ENCODE measurements at places on chromosomes 6 and 20.

DNA sequence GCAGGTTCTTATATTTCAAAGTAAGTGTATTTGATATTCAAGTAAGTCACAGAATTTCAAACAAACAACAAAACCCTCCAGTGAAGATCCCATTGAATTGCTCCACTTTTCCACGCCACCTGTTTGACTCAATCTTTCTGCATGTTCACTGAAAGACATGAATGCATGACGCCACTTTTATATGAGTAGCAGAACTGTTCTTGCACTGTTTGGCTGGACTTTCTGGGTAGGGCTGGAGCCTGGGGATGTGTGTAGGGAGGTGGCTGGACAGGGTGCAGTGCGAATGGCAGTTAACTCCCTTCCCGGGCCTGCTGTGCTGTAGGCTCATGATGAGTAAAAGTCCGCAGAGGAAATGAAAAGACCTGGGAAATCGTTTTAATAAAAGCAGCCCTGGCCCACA is 39.7 kb downstream of the IL20RA start:
- no peaks in the 10 kb centered on the region for H3K4me1 ChIP-seq
- H3K36me3 ChIP-seq, result no peaks in the 10 kb centered on the region
- H3K4me3 ChIP-seq, result no peak overlapping the region
- no peak for DNase-seq
- H3K27ac ChIP-seq, result no peak overlapping the region

DNA sequence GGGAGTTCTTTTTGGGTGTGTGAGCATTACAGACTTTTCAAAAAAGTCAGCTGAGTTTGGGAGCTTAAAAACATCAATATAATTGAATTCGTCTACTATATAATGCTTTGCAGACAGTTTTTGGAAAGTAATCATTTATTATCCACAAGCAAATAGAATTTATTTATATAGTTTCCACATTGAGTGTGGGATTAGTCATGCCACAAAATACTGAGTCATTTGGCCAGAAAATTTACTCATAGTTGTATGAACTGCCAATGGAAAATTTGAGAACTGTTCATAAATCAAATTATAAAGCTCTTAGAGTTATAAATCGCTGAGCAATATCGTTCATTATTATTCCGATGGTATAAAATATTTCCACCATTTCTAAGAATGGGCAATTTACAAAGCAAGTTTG is 5.0 kb downstream of the BEND6 start:
- no peak overlapping the region for H3K27ac ChIP-seq
- no peak for DNase-seq
- H3K4me3 ChIP-seq, result no peak overlapping the region
- H3K27me3 ChIP-seq, result peaks cover 52% of the 10 kb centered on the region
- no peaks in the 10 kb centered on the region for H3K36me3 ChIP-seq
- peaks cover 9% of the 10 kb centered on the region for H3K4me1 ChIP-seq

- no peaks in the 10 kb centered on the region for H3K36me3 ChIP-seq
- peaks cover 72% of the 10 kb centered on the region for H3K4me1 ChIP-seq
- H3K27me3 ChIP-seq, result peaks cover 16% of the 10 kb centered on the region
- DNase-seq, result no peak
- H3K27ac ChIP-seq, result peak overlapping the region; percentile 55
These were observed 3.7 kb upstream of the MMP9 start for GRCh38 chr20:46004889-46005473.

GRCh38 chr6:73969971-73970970 is 274.3 kb downstream of the CD109 start:
- H3K27ac ChIP-seq, result no peak overlapping the region
- no peaks in the 10 kb centered on the region for H3K27me3 ChIP-seq

DNA sequence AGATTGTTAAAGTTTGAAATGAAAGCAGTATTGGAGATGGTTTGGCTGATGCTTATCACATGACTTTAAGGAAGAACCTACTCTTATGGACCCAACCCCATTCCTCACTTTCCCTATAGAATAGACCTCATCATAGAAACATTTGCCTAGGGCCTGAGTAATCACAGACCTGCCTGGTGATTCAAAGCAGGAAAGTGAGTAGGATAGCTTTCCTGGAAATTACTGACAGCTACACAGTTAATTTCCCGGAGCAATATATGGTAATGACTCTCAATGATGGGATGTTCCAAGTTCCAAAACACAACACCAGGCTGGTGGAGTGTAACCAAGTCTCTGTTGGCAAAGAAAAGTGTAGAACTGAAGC is 233.8 kb downstream of the SIM1 start:
- DNase-seq, result no peak
- H3K27me3 ChIP-seq, result peaks cover 38% of the 10 kb centered on the region
- H3K36me3 ChIP-seq, result no peaks in the 10 kb centered on the region
- H3K4me3 ChIP-seq, result no peak overlapping the region

DNA sequence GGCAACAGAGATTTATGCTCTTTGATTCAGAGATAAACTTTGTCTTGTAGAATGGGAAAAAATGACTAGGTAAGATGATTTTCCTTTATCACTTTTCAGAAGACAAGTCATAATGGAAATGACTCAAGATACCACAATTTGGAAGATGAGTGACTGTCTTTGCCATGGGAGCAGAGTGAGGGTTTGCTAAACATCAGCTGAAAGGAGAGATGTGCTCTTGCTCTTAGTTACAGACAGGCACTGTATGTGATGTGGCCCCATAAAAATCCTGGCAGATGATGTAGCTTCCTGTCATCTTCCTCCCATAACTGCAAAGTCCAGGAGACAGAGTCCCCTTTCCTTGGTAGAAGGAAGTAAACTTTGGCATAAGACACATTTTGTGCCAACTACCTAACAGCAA is 47.6 kb downstream of the BACH2 start:
- no peak for DNase-seq
- H3K27ac ChIP-seq, result peak overlapping the region; percentile 99
- H3K4me1 ChIP-seq, result peaks cover 89% of the 10 kb centered on the region
- peaks cover 91% of the 10 kb centered on the region for H3K36me3 ChIP-seq
- H3K4me3 ChIP-seq, result peak overlapping the region; percentile 65

DNA sequence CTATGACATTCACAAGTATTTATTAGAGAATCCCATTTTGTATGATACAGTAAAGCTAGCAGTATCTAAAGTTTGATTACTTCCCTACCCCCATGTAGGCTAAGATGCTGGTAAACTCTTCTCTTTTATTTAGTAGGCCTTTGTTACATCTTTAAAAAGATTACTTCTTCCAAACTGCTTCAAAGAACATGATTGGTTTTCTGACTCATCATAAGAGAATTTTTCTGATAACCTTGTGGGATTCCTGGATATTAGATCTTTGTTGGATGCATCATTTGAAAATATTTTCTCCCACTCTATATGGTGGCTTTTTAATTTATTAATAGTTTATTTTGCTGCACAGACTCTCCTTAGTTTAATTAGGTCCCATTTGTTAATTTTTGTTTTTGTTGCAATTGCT is 898.3 kb upstream of the ADGRB3 start:
- no peaks in the 10 kb centered on the region for H3K36me3 ChIP-seq
- H3K4me1 ChIP-seq, result no peaks in the 10 kb centered on the region
- no peak overlapping the region for H3K4me3 ChIP-seq

GRCh38 chr6:44151348-44152108 is 7.1 kb upstream of the CAPN11 start:
- peak; percentile 89 for DNase-seq
- H3K4me3 ChIP-seq, result no peak overlapping the region
- peaks cover 45% of the 10 kb centered on the region for H3K36me3 ChIP-seq
- peaks cover 6% of the 10 kb centered on the region for H3K4me1 ChIP-seq

- no peaks in the 10 kb centered on the region for H3K27me3 ChIP-seq
- no peaks in the 10 kb centered on the region for H3K36me3 ChIP-seq
- no peak overlapping the region for H3K4me3 ChIP-seq
- no peaks in the 10 kb centered on the region for H3K4me1 ChIP-seq
These were observed 172.4 kb upstream of the SSTR4 start for GRCh38 chr20:22862671-22863230.

GRCh38 chr6:21969192-21969591 is 327.6 kb downstream of the PRL start:
- DNase-seq, result no peak
- H3K27ac ChIP-seq, result no peak overlapping the region
- no peaks in the 10 kb centered on the region for H3K27me3 ChIP-seq
- H3K4me1 ChIP-seq, result peaks cover 4% of the 10 kb centered on the region
- no peak overlapping the region for H3K4me3 ChIP-seq

GRCh38 chr6:80622641-80623040 is 516.2 kb downstream of the BCKDHB start:
- no peaks in the 10 kb centered on the region for H3K4me1 ChIP-seq
- H3K36me3 ChIP-seq, result no peaks in the 10 kb centered on the region
- H3K27me3 ChIP-seq, result no peaks in the 10 kb centered on the region
- no peak overlapping the region for H3K4me3 ChIP-seq
- H3K27ac ChIP-seq, result no peak overlapping the region

DNA sequence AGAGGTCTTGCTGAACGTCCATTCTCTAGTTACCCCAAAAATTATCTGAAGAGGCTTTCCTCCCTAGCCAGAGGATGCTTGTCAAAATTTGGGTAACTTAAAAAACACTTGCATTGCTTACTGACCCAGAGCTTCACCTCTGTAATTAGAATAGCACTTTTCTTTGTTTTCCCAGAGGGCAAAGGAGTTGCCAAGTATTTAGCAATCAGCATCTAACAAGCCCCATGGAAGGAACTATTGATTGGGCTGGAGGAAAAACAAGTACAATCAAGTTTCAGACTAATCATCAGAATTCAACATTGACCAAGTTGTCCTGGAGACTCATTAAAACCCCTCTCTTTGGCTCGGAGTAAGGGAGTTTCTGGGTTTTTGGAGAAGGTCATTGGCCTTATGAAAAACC is 226.4 kb downstream of the TBC1D7 start:
- H3K27ac ChIP-seq, result no peak overlapping the region
- H3K4me1 ChIP-seq, result no peaks in the 10 kb centered on the region
- DNase-seq, result no peak
- H3K27me3 ChIP-seq, result peaks cover 16% of the 10 kb centered on the region
- H3K36me3 ChIP-seq, result no peaks in the 10 kb centered on the region

DNA sequence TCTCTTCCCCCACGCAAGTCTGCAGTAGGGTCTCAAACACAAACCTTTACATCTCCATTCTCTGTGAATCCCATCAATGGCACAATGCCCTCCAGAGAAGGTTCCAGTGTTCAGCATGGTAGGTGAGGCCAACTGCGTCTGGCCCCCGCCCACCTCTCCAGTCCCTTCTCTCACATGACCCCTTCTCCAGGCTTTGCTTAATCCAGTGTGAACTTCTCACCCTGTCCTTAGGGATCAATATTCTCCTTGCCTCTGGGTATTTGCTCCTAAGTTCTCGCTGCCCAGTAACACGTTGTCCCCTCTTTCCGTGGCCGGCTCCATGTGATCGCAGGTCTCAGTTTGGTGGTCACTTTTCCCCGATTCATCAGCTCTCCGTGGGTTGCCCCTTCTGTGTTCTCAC is 225.1 kb upstream of the PMEPA1 start:
- H3K27ac ChIP-seq, result no peak overlapping the region
- H3K36me3 ChIP-seq, result no peaks in the 10 kb centered on the region
- no peaks in the 10 kb centered on the region for H3K4me1 ChIP-seq
- no peak overlapping the region for H3K4me3 ChIP-seq

- no peaks in the 10 kb centered on the region for H3K36me3 ChIP-seq
- peak overlapping the region; percentile 24 for H3K27ac ChIP-seq
- H3K4me3 ChIP-seq, result no peak overlapping the region
- H3K4me1 ChIP-seq, result peaks cover 25% of the 10 kb centered on the region
These were observed 396.7 kb downstream of the LAMA2 start for GRCh38 chr6:129279343-129280292.
